ENCODE measurements at places on chromosomes 3 and 15. TPM values are rescaled to one million over a fixed set of nuclear protein-coding genes. Genes with fewer than 3 reads are reported as not detected.

DNA sequence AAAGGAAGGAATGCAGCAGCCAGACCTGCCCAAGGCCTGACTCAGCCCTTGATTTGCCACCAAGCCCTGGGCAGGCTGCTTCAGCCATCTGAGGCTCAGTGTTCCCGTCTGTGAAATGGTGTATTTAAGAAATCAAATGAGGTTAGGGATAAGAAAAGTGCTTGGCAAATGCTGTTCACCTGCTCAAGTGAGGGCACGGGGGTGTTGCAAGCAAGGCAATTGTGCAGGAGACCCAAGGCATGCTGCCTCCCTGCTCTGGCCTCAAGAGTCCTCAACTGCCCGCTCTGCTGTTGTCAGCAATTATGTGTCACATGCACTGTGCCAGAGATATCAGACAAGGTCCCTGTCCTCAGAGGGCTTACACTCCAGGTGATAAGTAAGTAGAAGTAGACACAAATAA, 101.8 kb downstream of the TPRA1 start:
- no peak for DNase-seq

GRCh38 chr3:169430707-169431404, 232.7 kb downstream of the MECOM start:
- peak; percentile 89 for DNase-seq

DNA sequence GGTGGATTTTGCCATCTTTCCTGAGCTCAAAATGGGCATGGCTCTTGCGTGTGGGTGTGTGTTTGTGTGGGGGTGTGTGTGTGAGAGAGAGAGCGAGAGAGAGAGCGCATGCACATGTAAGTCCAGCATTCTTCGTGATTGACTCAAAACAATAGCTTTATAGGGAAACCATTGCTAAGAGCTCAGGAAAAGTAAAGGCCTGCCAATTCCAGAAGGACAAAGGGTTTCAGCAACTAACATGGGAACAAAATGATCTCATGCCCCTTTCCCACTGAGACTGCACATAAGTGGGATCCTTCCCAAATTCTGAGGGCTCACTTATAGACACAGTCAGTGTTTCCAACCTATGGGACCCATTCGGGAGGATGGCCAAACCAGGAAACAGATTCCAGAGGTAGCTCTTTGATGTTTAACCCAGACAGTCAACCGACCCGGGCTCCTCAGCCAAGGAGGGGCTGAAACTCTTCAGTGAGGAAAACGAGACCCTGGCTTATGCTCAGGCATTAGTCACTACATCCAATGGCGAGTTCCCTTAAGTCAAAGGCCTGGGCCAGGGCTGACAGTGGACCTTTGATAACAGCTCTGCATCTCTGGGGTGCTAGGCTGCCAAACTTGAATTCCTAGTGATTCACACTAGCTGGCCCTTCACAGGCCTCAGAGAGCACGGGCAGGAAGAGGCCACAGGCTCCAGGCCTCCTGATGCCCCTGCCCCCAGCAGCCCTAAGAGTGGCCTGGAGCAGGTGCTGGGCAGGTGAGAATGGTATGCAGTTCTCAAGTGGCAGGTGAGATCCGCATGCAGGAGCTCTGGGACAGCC, 305.0 kb upstream of the C2CD4B start:
- DNase-seq = peak; percentile 87

GRCh38 chr3:47996440-47996839, 19.8 kb downstream of the MAP4 start:
- no peak for DNase-seq

- DNase-seq = peak; percentile 76
These were observed 21.7 kb downstream of the RPLP1 start for GRCh38 chr15:69474291-69474690.

ZMYND10 gene
- total RNA-seq = 1.4 TPM

LMAN1L gene
- not detected for total RNA-seq
